ENCODE measurements at places on chromosomes 2 and 18.

DNA sequence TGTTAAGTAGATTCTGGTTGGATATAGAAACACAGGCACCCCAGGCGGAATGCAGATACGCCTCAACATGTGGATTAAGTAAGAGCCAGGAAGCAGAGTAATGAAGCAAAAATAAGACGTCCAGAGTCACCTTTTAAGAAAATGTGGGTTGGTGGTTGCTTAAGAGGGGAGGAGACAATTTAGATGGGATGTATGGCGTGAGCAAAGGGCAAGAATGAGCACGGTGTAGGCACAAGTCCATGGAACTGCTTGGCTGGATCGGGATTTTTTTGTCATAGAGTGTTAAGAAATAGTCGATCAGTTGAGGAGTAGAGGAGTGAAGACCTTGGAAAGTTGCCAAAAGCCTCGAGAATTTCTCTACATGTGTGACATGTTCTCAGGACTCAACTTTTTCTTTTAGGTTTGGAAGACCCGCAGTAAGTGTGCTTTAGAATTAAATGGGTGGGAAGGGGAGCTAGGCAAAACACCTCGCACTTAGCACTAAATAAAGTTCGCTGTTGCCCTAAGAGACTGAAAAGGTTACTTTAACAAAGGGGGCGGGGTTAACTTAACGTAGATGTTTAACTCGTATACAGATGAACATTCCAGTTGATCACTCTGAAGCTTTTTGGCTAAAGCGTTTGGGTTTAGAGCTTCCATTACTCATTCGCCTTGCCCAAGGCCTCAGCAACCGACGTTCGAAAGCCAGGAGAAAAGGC lies 716 bp upstream of the SLC39A10 start:
- DNase-seq, result no peak

GRCh38 chr2:218273908-218274249 lies 3.6 kb downstream of the PNKD start:
- DNase-seq, result no peak

DNA sequence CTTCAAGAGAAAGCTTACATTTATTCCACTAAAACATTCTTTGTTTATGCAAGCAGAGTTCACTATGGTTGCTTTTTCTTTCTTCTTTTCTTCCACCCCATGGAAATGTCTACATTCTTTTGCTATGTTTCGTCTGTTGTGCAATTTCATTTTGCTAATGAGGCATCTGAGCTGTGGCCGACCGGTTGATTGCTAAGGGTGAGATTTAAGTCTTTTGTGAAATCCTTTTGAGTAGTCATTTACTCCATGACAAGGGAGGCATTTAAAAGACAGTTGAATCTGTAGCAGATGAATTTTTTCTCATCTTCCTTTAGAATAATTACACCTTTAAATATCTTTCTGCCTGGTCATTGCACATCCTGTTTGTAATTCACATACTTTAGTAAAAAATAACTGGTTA lies 324.1 kb upstream of the THUMPD2 start:
- DNase-seq, result no peak

- DNase-seq, result no peak
Observed at GRCh38 chr2:66649006-66649405, 214.1 kb downstream of the MEIS1 start.

DNA sequence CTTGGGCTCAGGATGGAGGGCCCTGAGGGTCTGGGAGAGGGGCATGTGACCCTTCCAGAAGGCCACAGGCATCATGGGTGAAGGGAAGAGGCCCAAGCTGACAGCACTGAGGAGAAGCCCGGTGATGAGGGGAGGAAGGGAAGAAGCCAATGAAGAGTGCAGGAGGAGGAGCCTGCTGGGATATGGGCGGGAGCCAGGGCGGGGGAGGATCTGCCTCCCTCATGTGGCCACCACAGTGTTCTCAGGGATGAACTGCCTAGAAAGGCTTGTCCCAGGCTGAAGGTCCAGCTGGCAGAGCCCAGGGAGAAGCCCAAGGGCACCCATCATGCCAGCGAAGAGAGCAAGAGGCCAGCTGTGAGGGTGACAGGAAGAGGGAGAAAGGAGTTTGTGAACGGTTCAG lies 24.6 kb upstream of the PLB1 start:
- DNase-seq, result no peak

DNA sequence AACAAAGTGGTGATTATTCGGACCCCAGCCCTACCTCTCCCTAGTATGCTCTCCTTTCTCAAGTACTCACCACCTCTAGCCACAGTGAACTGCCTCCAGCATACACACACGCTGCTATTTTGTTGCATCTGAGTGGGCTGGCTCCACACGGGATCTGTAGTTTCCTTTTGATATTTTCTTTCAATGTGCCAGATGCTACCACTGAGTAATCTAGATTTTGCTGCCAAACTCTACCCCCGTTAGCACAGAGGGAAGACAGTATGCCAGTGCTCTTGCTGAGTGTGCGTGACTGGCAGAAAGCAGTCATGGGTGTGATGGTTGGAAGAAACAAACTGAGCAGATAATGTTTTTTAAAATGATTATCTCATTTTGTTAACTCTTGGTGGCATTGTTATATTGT lies 11.6 kb downstream of the CFLAR start:
- peak; percentile 47 for DNase-seq

DNA sequence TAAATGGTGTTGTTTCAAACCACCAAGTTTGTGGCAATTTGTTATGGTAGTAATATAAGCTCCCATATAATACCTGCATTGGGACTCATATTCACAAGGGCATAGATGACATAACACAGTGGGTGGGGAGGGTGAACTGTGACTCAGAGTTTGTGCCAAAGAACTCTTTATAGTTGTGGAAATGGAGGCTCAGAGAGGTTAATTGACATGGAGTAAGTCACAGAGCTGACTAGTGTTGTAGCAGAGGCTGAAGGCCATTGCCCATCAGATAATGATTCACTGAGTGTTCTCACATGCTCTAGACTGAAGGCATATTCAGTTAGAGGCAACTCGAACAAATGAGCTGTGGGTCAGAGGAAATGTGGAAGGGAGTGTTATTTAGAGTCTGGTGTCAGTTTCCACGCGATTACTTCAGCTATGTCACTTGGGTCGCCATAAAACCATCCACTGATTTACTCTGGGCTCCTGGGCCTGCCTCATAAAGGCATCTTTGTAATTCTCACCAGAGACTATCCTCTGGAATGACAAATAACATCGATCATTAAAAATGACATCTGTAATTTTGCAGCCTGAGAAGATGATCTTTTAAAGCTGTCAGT lies 264.7 kb downstream of the CCDC85A start:
- no peak for DNase-seq

DNA sequence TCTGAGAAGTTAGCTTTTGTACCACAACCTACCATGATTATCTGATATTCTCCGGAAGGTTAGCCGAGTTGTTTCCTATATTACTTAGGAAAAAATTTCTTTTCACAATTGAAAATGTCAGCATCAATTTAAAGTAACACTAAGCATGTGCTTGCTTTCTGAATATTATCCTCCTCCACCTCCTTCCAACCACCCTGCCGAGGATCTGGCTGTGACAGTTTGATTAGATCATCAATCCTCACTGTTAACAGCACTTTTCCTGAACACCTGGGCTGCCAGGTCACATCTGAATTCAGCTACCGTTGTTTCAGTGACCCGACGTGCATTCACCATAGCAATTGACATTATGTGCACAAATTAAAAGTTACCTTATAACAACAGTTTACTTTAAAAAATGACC lies 207.0 kb downstream of the ZNF407 start:
- DNase-seq, result no peak

All from stimulated activated CD4-positive, alpha-beta T cell treated with anti-CD3 and anti-CD28 coated beads, Interleukin-4, amount 100 ng/mL, for 48 hours (primary cell).